ENCODE measurements at places on chromosomes 5 and 9.

DNA sequence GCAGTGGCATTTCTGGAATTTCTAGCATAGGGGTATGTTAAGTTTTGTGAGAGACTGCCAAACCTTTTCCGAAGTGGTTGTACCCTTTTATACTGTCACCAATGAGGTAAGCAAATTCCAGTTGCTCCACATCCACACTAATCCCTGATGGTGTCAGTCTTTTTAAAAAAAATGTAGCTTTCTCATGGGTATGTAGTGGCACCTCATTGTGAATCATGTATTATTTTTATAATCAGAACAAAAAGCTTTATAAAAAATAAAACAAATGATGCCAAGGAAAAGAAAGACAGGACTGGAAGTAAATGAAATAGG lies 93.4 kb upstream of the CLINT1 start:
- no peak for DNase-seq

DNA sequence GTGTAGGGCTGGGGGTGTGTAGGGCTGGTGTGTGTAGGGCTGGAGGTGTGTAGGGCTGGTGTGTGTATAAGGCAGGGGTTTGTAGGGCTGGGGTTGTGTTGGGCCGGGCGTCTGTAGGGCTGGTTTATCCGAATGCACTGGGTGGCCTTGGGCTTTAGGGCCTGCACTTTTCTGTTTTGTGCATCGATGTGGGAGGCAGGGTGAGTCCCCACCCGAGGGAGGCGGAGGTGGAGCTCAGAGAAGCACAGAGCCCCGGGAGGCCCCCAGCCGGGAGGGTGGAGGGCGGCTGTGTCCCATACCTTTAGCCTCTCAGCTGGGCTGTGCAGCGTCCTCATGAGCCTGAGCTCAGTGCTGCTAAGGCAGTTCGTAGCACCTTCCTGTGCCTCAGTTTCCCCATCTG lies 13.5 kb downstream of the COL5A1 start:
- no peak for DNase-seq

- DNase-seq, result no peak
Measured at GRCh38 chr5:113276001-113276400, 158.8 kb downstream of the TSSK1B start.

- no peak for DNase-seq
Measured at GRCh38 chr9:36426348-36426747, 26.3 kb upstream of the RNF38 start.

DNA sequence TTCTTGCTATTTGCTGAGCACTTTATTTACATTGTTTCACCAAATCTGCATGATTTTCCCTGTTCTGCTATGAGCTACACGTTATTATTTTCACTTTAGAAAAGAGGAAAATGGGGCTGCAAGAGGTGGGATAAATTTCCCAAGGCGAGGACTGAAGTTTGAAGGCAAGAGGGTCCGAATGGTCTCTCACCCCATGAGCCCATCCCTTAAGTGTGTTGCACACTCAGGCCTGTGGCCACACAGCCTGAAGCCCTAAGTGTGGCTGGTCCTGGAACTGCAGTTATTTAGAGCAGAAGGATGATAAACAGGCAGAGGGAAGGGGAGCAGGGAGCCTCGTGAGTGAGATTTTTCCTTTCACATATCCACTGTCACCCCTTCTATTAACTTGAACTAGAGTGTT lies 7.8 kb downstream of the PDE8B start:
- no peak for DNase-seq

- no peak for DNase-seq
Measured at GRCh38 chr5:97923997-97924396, 741.0 kb upstream of the RIOK2 start.
